Right forelimb (tissue), 1 donor: ENCODE measurements at places on chromosomes 4 and X.

DNA sequence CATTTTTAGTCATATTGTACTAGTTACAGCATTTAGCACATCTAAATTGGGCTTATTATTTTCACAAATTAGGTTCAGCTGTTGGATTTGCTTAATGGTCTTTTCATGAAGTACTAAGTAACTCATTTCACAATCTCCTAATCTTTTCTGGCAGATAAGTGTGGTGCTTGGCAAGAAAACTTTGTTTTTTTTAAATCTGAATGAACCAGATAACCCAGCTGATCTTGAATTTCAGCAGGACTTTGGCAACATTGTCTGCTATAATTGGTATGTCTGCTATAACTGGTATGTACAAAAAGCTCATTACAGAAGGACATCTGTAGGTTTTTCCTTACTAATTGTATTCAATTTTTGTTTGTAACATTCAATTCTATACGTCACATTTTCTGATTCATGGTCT lies 22.7 kb downstream of the WDR19 start:
- DNase-seq: no peak

- no peak for DNase-seq
Measured at GRCh38 chr4:150337734-150338133, 244.2 kb upstream of the MAB21L2 start.

GRCh38 chr4:132934911-132935310 lies 214.2 kb upstream of the PCDH10 start:
- DNase-seq: no peak

DNA sequence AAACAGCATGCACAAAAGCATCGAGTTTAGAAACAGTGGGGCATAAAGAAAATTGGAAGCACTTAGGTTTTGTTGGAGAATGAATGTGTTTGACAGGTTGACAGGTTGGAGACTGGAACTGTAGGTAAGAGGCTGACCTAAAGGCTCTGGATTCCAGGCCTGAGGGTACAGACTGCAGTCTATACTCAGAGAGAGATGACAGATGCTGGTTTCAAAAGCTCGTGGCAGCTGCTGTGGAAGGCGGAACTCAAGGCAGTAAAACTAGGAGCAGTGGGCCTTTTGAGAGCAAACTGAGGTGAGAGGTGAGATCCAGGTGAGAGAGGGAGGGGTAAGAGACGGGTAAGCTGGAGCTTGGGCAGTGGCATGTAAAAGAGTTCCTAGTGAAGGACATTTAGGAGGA lies 415.2 kb downstream of the TRIML1 start:
- no peak for DNase-seq

DNA sequence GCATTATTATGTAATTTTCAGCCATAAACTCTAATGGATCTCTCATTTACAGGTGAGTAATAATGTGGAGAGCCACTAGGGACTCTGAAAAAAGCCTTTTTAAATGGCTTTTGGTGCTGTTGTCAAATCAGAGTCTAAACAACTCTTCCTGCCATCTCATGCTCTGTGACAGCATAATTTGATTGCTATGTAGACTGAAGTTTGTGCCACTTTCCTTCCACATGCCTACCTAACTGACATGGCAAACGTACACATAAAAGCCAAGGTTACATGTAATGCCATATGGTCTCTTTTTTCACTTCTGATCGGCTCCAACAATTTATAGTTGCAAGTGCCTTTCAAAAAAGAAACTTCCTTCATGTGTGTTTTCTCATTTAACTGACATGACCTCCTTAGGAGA lies 94.3 kb downstream of the SH2D1A start:
- DNase-seq: no peak

DNA sequence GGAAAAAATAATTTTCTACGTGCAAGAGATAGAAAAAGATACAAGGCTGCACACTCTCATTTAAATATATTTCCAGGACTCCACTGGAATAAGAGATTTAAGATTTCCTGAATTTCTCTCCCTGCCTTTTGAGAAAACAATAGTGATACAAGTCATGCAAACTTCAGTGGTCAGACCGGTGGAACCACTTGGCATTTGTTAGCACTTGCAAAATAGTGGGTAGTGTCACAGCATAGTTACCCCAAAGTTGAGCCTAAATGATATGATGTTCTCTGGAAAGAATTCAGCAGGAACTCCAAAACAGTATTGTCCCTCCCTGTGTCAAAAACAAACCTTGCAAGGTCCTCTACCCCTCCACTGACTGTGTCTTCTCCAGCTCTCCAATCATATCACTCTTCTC lies 102.3 kb downstream of the ANKRD50 start:
- no peak for DNase-seq

GRCh38 chr4:8318509-8318908 lies 49.0 kb downstream of the HTRA3 start:
- peak; percentile 31 for DNase-seq

GRCh38 chr4:105956569-105956968 lies 61.3 kb downstream of the NPNT start:
- no peak for DNase-seq

- DNase-seq: no peak
Measured at GRCh38 chr4:127618427-127618826, 14.3 kb upstream of the INTU start.

- no peak for DNase-seq
Measured at GRCh38 chr4:149951152-149951900, 126.9 kb upstream of the DCLK2 start.

DNA sequence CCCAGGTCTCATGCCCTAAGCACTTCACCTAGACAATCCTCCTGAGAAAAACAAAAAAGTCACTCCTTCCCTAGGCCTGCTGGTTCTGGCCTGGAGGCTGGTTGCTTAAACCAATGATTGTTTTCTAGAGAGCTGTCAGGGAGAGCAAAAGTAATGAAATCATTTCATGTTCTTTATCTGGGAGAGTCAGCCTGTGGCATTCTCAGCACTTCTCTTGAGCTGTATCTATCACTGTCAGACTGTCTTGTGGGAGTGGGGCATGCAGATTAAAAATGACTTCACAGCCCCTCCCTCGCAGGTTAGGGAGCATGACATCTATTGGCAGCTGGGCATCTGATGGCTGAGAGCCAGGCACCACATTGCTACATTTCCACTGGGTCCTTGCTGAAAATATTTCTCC lies 20.4 kb upstream of the TMEM154 start:
- DNase-seq: no peak

- DNase-seq: no peak
Measured at GRCh38 chrX:110315551-110315950, 2.3 kb downstream of the AMMECR1 start.

- no peak for DNase-seq
Measured at GRCh38 chr4:76535603-76536372, 100.8 kb downstream of the SHROOM3 start.

- no peak for DNase-seq
Measured at GRCh38 chrX:81257817-81258216, 55.9 kb downstream of the SH3BGRL start.

DNA sequence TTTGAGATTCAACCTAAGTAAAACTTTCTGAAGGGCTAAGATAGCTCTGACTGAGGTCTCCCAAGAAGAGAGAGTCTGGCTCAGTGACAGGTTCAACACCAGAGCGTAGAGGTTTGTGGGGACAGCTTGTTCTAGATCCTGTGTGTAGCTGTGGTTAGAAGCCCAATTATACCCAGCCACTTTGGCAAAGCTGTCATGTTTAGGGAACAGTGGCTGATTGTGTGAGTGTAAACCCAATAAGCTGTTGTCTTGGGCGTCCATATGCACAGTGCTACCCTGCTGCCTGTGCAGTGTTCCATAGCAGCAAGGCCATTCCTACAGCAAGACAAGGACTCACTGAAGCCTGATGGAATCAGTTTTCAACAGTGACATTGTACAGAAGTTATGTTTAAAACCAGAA lies 11.2 kb upstream of the SCRG1 start:
- DNase-seq: no peak

GRCh38 chr4:38665551-38666411 lies 1.8 kb downstream of the KLF3 start:
- DNase-seq: no peak

DNA sequence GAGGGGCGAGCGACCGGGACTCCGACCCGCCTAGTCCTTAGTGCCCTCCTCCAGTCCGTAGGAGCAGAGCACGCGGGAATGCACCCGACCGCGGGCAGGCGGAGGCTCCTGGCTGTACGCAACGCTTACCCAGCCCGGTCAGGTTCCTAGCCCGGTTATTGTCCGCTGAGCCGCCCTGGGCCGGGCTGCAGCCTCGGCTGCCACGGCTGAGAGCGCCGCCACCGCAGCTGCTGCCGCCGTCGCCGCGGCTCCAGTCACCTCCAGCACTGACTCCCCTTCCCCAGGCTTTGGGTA lies at the start of gene AMER1:
Gene AMER1 (minus strand): TSS at position 268 of the 294 bp plus-strand sequence. CDS start 12,422 bp downstream, outside the sequence.
- no peak for DNase-seq

DNA sequence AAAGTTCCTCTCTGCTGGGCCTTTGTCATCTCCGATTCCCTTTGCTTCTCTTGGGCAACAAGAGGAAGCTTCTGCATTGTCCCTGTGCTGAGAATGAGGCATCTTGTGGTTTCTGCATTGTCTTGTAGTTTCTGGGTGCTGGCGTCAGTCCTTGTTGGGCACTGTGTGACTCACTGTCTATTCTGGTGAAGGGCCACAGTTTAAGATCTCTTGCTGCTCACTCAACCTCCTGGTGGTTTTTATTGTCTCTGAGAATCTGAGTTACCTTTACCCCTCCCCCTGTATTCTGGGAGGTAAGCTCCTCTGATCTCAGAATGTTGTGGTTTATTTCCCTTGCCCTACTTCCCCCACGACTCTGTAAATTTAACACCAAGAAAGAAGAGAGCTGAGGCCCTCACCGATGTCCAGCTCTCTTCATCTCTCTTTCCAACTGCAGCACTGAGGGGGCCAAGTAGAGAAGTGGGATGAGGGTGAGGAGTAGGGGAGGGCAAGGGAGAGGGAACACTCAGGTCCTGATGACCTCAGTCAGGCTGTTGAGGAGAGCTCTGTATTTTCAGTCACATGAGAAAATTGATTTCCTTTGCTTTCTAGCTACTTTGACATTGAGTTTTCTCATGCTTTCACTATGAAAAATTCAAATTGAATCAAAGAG lies 441.6 kb upstream of the PITX2 start:
- no peak for DNase-seq

- DNase-seq: no peak
Measured at GRCh38 chr4:101418466-101418865, 71.1 kb upstream of the PPP3CA start.

- DNase-seq: no peak
Measured at GRCh38 chr4:26873391-26874026, 12.9 kb downstream of the STIM2 start.

DNA sequence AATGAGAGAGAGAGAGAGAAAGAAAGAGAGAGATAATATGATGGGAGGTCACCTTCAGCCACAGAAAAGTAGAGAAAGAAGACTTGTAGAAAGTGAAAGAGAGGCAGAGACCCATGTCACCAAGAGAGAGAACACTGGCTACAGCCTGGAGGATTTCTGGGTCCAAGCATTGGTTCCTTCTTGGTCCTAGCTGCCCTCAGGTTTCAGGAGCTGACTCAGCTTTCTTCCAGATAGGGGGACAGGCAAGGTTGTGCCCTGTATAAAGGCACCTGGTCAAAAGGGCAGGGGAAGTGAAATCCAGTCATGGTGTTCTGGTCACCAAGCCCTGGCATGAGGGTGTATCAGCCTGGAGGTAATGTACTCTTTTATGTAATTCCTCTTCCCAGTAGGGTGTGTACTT lies 47.5 kb upstream of the XK start:
- DNase-seq: no peak

- DNase-seq: peak; percentile 41
Measured at GRCh38 chr4:124710911-124711310, 1.6 kb downstream of the ANKRD50 start.

DNA sequence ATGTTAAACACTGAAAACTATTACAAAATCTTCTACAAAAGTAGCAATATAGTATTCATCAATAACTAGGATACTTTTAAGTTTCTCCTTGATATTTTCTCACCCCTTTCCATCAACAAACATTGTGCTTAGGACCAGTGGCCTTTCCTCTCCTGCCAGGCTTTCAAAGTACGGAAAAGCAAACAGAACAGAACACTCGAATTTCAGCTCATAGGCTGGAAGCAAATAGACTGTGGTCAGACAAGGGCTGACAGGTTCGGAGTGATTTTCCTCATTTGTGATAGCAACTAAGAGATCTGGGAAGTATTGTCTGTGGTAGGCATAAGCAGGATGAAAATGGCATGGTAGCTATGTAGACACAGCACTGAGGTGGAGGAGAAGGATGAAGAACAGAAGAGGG lies 68.6 kb upstream of the SORBS2 start:
- no peak for DNase-seq

GRCh38 chr4:119026662-119027444 lies 108.8 kb upstream of the MYOZ2 start:
- no peak for DNase-seq

DNA sequence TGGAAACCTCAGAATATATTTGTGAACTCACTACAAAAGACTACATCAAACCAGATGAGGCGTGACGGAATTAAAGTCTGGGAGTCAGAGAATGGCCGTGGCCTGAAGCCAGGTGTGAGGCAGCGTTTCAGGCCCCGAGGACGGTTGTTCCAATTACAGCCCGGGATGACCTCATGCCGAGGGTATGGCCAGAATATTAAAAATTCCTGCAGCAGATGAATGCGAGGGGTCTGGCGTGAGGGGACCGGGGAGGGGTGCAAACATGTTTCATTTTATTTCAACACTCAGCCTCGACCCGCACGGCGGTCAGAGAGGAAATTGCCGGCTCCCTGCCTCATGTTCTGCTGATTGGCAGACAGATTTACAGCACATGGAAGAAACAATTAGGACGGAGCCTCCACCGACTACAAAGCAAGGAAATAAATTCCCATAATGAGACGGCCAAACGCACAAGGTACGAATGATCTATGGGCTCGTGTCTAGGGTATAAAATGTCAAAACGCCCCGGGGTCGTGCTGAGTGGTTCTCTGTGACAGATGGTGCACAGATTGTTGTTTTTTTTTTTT lies 289.7 kb downstream of the SHOX start:
- DNase-seq: peak; percentile 87

GRCh38 chr4:40301603-40302002 lies 33.5 kb upstream of the CHRNA9 start:
- no peak for DNase-seq

GRCh38 chr4:161926033-161926828 lies 237.6 kb downstream of the FSTL5 start:
- DNase-seq: no peak
